ENCODE measurements at places on chromosomes 1 and 21. TPM values are rescaled to one million over a fixed set of nuclear protein-coding genes. Genes with fewer than 3 reads are reported as not detected.
A peak's percentile ranks its signal among the peaks of the same experiment; 100 is the strongest.

- H3K27me3 ChIP-seq: no peaks in the 10 kb centered on the region
- H3K27ac ChIP-seq: no peak overlapping the region
- H3K4me3 ChIP-seq: no peak overlapping the region
- no peak for DNase-seq
- H3K4me1 ChIP-seq: no peaks in the 10 kb centered on the region
- no peaks in the 10 kb centered on the region for H3K36me3 ChIP-seq
Measured at GRCh38 chr1:194118086-194118485, 931.7 kb upstream of the B3GALT2 start.

DNA sequence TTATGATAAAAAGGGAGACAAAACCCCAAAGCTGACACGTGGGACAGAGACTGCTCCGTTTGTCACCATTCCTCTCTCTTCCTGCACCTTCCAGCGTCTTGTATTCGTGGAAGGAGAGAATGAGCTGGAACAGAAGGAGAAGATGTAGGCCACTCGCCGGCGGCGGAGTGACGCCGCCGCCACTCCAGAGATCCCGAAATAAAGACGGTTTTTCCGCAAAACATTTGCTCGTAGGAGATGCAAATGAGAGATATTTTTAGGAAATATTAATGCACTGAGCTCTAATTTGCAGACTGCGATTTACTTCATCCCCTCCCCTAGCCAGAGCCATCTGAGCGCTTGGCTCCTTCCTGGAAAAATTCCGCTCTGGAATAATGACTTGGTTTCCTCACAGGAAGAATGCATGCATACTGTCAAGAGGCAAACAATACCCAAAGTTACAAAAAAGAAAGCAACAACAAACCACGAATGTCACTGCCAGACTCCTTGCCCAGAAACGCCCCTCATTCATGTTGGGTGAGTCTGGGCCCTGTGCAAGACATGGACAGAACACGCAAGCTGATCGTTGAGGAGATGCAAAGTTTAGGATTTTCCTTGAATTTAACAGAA is 18.0 kb upstream of the ADARB1 start:
- H3K4me1 ChIP-seq: no peaks in the 10 kb centered on the region
- H3K27me3 ChIP-seq: no peaks in the 10 kb centered on the region
- H3K27ac ChIP-seq: peak overlapping the region; percentile 78
- no peaks in the 10 kb centered on the region for H3K36me3 ChIP-seq
- DNase-seq: no peak

- DNase-seq: no peak
- no peaks in the 10 kb centered on the region for H3K4me1 ChIP-seq
- H3K27ac ChIP-seq: no peak overlapping the region
Measured at GRCh38 chr1:170157820-170158219, 12.1 kb downstream of the NTMT2 start.

DNA sequence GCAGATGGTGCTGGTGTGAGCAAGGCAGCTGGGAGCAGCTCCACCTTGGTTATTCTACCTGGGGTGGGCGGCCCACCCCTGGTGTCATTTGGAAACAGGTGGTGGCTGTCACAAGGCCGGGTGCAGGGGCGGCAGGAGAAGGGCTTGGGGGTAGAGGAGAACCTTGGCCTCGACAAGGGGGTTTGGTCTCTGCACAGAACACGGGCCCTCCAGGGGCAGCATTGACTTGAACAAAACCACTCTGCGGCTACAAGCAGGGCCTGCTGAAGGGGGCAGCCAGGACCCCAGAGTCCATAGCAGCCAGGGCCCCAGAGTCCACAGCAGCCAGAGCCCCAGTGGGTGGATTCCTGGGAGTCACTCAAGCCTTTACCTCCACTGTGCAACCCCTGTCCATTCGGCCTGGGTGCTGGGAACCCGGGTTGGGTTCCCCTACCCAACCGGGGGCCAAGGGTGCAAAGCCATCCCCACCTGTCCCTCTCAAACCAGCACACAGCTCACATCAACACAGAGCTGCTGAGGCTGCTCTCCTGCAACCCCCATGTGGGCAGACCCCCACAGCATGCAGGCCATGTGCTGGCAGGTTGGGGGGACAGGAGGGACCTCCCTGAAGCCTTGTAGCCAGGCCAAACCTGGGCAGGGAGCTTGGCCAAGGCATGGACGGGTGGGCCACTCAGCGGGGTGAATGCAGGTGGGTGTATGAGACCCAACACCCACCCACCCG is 7.7 kb downstream of the TRIM11 start:
- H3K4me1 ChIP-seq: no peaks in the 10 kb centered on the region
- no peak for DNase-seq
- no peaks in the 10 kb centered on the region for H3K27me3 ChIP-seq
- no peak overlapping the region for H3K4me3 ChIP-seq
- no peak overlapping the region for H3K27ac ChIP-seq

DNA sequence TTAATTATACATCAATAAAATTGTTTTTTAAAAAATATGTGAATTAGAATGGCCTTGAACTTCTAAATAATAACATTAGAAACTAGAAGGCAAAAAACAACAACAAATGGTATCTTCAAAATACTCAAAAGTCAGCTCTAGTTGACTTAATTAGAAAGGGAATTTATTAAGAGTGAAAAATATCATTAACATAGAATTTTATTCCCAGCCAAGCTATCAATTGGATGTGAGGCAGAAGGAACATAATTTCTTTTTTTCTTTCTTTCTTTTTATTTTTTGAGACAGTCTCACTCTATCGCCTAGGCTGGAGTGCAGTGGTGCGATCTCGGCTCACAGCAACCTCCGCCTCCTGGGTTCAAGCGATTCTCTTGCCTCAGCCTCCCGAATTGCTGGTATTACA is 51.2 kb upstream of the CAPZB start:
- no peaks in the 10 kb centered on the region for H3K4me1 ChIP-seq
- H3K27ac ChIP-seq: no peak overlapping the region
- H3K4me3 ChIP-seq: no peak overlapping the region
- H3K27me3 ChIP-seq: no peaks in the 10 kb centered on the region

DNA sequence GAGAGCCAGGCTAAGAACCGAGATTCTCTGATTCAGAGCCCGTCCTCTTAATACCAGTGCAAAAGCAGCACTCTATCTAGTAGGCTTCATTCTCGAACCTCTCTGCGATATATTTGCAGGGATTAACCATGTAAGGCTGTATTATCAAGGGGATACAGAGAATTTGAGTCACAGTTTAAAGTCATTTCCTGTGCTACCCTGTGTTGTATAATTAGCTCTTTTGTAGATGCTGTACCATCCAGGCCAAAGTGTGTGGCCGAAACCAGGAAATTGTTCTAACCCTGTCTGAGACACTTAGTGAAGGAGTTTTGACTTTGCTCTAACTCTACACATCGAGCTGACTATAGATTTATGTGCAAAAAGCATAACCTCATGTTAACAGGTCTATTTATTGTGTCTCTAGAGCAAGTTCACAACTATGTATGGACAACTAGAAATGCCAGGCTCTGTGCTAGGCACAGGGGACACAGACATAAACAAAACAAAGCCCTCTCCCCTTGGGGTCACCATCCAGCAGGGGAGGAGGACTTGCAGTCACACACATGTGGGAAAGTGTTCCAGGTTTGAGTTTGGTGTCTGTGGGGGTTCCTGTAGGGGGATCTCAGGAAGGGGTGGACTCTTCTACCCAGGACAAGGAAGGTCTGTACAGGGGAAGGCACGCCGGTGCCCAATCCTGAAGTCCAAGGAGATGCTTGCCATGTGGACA is 182.2 kb downstream of the DHRS3 start:
- no peaks in the 10 kb centered on the region for H3K36me3 ChIP-seq
- H3K4me1 ChIP-seq: peaks cover 68% of the 10 kb centered on the region
- H3K27me3 ChIP-seq: no peaks in the 10 kb centered on the region
- DNase-seq: no peak
- peak overlapping the region; percentile 11 for H3K27ac ChIP-seq

DNA sequence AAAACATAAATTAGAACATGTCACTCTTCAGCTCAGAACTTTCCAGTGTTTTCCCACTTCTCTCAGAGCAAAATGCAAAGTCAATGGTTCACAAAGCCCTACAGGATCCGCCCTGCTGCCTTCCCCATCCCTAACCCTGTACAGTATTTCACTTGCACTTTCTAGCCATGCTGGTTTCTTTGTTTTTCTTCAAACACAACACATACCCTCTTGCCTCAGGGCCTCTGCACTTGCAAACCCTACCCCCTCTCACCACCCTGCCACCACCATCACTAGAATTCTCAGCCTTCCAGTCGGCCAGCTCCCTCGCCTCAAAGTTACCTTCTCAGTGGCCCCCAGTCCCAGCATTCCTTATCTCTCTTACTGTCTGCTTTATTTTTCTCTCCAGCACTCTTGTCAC is 17.6 kb downstream of the TEX35 start:
- H3K27me3 ChIP-seq: no peaks in the 10 kb centered on the region
- peaks cover 10% of the 10 kb centered on the region for H3K4me1 ChIP-seq
- H3K4me3 ChIP-seq: no peak overlapping the region
- no peak for DNase-seq
- no peak overlapping the region for H3K27ac ChIP-seq

The SERPINC1 gene
- not detected for total RNA-seq

The KRTAP21-2 gene
- not detected for total RNA-seq

Data from heart right ventricle (tissue), 16 donors.